Omental fat pad (tissue), 4 donors: ENCODE measurements at places on chromosomes 2 and 18.

DNA sequence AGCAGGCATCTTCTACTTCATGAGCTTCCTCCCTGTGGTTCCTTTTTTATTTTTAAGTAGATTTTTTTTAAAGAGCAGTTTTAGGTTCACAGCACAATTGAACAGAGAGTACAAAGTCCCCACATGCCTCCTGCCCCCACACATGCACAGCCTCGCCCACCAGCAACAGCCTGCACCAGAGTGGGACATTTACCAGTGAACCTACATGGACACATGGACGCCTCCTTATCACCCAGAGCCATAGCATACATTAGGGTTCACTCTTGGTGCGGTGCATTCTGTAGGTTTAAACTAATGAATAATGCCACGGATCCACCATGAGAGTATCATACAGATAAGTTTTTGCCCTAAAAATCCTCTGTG is 40.9 kb downstream of the HS1BP3 start:
- DNase-seq = no peak

DNA sequence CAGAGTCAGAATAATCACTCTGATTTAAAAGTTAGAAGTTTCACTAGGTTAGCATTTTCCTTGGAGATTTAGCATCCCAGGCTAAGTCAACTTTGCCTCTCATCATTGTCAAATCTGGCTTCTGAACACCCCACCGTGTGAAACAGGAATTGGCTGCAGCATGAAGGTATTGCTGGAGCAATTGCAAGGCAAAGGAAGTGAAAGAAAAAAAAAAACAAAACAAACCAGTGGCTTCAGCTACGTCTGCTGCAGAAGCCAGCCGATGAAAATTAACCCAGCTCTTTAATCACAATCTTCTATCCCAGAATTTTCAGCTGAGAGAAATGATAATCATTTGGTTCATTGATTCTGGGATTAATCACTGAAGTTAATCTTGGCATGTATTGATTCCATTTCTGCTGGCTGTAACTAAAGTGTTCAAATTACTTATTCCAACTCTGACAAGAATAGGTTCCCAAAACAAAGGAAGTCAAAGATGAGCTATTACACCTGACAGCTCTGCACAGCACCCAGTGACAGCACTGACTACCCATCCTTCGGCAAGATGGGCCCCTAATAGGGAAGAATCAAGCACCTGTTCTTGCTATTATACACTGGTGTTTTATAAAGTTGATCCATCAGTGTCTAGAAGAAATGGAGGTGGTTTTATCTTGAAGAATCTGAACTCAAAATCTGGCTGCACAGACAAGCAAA is 42.7 kb upstream of the REG3G start:
- no peak for DNase-seq

GRCh38 chr2:144753416-144753815 is 233.5 kb upstream of the ZEB2 start:
- DNase-seq = no peak

DNA sequence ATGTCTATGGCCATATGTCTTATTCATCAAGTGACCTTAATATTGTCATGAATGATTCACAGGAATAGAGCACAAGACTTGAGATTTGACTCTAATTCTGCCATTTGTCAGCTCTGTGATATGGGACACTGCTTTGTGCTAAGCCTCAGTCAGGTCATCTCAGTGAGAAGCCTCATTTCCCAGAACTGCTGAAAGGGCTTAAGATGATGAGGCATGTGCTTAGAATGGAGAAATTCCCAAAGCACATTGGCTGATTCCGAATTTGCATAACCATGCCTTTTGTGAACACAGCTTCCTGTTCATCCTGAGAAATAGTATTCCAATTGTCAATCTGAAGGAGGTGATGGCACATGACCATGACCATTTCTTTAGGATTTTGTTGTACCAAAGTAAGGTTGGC is 218.1 kb downstream of the ALK start:
- DNase-seq = no peak
